ENCODE measurements at places on chromosomes 13 and 19.

DNA sequence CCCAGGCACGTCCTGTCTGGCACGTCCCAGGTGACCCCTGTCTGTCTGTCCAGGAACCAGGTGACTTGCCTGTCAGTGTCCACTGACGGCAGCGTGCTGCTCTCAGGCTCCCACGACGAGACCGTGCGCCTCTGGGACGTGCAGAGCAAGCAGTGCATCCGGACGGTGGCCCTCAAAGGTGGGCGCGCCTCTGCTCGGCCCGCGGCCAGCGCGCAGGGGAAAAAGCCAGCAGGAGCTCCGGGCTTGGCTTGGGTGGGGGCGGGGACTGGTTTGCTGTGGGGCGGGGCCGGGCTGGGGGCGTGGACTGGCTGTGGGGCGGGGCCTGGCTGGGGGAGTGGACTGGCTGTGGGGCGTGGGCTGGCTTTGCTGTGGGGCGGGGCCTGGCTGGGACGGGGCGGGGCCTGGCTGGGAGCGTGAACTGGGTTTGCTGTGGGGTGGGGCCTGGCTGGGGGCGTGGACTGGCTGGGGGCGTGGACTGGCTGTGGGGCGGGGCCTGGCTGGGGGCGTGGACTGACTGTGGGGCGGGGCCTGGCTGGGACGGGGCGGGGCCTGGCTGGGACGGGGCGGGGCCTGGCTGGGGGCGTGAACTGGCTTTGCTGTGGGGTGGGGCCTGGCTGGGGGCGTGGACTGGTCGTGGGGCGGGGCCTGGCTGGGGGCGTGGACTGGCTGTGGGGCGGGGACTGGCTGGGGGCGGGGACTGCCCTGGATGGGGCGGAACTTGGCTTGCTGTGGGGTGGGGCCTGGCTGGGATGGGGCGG is 7.2 kb downstream of the WDR18 start:
- no peak for DNase-seq

- DNase-seq, result no peak
These were observed 5.5 kb upstream of the ZFP36 start for GRCh38 chr19:39401070-39401548.

GRCh38 chr13:113091891-113092775 is 13.5 kb upstream of the F7 start:
- DNase-seq, result no peak

GRCh38 chr13:103961784-103962183 is 895.6 kb upstream of the SLC10A2 start:
- DNase-seq, result no peak

GRCh38 chr13:112434937-112435523 is 58.9 kb downstream of the SPACA7 start:
- no peak for DNase-seq

DNA sequence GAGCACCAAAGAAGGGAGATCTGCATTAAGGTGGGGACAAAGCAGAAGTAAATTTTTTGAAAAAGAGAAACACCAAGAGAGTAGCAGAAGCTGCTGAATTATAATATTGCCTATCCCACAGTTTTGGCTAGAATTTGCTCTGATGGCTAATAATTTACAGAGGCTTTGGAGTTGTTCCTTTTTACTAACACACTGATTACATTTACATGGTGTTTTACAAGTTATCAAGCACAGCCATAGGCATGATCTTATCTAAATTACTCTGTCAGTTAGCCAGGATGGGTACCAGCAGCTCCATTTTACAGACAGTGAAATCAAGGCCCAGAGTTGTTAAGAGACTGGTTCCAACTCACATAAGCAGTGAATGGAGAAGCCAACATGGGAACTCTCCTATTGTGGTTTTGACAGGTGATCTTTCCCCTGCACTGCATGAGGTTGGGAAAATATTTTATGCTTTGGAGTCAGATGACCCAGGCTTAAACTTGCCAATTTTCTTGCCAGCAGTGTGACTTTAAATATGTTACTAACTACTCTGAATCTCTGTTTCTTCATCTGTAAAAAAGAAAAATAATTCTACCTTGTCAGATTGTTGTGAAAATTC is 33.5 kb upstream of the ESD start:
- DNase-seq, result no peak

GRCh38 chr13:112623051-112623711 is 35.2 kb upstream of the TUBGCP3 start:
- DNase-seq, result no peak

DNA sequence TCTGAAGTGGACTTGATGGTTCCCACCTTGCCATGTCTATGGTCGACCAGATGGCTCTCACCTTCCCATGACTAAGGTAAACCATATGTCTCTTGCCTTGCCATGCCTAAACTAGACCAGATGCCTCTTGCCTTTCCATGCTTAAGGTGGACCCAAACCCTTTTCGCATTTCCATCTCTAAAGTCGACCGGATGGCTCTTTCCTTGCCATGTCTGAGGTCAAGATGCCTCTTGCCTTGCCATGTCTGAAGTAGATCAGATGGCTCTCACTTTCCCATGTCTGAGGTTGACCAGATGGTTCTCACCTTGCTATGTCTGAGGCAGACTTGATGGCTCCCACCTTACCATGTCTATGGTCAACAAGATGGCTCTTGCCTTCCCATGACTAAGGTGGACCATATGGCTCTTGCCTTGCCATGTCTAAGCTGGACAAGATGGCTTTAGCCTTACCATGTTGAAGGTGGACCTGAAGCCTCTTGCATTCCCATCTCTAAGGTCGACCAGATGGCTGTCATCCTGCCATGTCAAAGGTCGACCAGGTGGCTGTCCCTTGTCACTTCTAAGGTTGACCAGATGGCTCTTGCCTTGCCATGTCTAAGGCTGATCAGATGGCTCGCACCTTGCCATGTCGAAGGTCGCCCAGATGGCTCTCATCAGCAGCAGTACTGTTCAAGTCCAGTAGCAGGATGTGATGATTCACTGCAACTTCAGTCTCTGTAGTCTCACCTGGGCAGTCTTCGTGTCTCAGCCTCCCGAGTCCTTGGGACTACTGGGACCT is 1439.4 kb downstream of the UQCRFS1 start:
- no peak for DNase-seq

DNA sequence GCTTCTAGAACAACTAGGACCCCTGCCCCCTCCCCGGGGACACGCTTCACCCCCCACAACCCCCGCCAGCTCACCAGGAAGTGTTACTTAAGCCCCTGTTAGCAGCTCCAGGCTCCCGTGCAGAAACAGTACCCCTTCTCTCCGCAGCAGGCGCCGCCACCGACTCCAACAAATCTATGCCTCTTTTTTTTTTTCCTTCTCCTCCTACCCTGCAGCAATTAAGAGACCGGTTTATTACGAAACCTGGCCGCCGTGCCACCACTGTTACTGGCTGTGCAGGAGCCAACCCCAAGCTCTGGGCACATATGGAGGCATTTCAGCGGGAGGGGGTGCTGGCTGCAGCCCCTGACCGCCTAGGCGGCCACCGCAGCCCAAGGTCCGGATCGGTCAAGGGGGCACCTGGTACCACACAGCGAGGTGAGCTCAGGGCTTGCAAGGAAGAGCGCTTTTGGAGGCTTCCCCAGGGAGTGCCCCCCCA is 2.4 kb downstream of the GADD45B start:
- DNase-seq, result no peak

DNA sequence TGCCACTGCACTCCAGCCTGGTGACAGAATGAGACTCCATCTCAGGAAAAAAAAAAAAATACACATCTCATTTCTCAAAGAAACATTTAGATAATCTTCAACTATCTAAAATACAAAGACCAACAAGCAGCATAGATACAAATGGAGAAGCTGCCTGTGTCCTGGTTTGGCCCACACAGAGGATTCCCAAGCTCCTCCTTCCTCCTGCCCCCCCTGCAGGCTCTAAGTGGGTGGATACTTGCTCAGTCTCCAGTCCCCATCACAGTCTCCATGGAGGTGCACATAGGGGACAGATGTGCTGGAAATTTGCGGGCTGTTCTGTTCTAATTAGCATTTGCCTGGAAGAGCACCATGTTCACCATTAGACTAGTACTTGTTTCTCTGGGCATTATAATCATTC is 59.9 kb downstream of the ABCC4 start:
- no peak for DNase-seq

- DNase-seq, result no peak
These were observed 140.5 kb downstream of the KLF12 start for GRCh38 chr13:73993661-73994060.

Measured in GM04504 (cell line).